Uterus (tissue), 4 donors: ENCODE measurements at places on chromosomes 12 and 14.

GRCh38 chr12:122303068-122303467 lies 36.8 kb upstream of the VPS33A start:
- no peak for DNase-seq

DNA sequence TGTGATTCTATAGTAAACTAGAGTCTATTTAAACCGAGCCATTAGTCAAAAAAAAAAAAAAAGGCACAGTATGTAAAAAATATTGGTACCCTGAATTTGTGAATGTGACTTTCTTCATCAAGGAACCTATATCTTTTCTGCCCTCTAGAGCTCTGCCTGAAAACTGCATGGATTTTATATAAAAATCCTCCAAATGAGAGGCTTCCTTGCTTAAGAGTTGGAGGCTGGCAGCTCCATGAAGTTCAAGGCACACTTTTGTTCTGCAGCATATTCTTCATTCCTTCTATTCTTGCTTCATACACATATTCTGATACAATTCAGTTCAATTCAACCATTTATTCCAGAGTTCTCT lies 23.1 kb upstream of the NKX2-8 start:
- DNase-seq = no peak

GRCh38 chr12:132413931-132414588 lies 75.9 kb upstream of the FBRSL1 start:
- no peak for DNase-seq

GRCh38 chr14:32698831-32699230 lies 239.8 kb upstream of the NPAS3 start:
- no peak for DNase-seq

DNA sequence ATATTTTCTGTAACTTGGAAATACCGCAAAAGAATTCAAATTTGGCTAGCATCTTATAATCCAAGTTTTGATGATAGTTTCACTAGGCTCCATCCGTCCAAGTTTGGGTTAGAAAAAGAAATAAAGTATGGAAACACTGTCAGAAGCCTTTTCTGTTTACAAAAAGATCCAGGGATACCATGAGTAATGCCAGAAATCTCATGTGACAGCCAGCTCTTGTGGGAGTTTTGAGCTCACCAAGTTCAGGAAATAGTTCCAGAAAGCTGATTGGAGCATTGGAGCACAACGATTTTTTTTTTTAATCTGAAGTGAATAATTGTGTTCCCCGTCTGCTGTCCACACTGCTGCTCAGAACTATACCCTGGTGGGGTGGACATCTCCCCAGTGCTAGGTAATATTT lies 229.7 kb upstream of the NPAS3 start:
- peak; percentile 53 for DNase-seq
